ENCODE measurements at places on chromosomes 1 and 21.

DNA sequence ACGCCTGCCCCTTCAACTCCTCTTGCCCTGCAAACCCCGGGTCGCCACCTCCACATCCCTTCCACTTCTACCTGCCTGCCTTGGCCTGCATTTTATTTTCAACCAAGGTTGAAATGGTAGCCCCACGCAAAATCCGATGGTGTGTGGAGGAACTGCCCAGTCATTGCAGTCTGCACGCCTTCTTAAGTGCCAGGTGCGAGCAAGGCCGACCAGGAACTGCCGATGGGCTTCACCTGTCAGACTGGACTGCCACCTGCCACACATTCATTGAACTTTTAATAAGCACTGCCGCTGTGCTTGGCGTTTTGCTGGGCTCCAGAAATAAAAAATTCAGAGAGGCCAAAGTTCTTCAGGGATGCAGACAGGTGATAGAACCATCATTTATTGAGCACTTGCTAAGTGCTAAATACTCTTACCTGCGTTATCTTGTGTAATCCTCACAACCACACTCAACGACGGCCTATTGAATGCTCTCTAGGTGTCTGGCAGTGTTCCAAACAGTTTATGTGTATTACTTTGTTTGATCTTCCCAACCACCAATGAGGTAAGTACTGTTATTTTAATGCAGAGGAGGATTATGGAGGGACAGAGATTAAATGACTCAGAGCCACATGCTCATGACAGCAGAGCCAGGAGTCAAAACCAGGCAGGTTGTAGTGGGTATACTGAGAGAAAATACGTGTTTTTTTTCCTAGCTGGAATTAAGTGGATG, 36.2 kb downstream of the CACHD1 start:
- no peak for DNase-seq

DNA sequence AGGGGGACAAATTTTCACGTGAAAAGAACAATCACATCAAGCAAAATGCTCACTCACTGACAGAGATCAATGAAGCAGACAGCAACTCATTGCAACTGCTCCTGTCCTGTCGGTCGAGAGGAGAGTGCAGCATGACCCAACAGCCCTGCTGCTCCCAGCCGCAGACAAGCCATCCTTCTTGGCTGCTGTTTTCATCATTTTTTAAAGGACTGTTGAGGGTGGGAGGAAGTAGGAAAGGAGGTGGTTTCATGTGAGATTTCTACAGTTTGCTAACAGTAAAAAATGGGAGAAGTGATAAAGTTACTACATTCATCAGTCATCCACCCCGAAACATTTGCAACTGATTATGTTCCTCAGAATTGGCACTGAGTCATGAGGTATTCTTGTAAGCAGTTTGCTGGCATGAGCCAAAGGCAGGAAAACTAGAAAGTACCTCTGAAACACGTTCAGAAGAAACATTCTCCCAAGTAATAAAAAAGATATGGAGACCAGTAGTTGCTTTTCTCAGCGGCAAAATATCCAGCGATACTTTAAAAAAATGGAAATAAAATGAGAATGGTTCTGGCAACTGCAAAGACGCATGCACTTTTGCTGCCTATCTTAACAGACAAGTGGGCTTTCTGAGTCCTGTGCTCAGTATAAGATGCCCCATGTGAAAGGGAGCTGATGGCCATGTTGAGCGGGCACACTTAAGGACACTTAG, 72.0 kb upstream of the CLDN14 start:
- DNase-seq = no peak

DNA sequence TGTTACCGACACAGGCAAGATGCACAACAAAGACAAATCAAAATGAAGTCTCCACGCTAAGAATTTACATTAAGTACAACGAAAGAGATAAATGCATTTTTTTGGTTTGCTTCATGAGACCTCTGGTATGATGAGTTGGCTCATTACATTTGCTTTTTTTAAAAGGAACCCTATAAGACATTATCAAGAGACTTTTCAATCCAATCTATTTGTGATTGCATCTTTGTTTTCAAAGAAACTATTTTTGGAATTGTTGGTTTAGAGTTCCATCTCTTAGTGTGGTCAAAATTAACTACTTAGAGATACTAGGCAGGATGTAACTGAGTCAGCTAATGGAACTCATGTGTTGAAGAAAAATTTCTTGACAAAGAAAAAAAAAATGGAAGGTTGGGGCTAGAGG, 200.1 kb downstream of the ZC3H11B start:
- DNase-seq = no peak

DNA sequence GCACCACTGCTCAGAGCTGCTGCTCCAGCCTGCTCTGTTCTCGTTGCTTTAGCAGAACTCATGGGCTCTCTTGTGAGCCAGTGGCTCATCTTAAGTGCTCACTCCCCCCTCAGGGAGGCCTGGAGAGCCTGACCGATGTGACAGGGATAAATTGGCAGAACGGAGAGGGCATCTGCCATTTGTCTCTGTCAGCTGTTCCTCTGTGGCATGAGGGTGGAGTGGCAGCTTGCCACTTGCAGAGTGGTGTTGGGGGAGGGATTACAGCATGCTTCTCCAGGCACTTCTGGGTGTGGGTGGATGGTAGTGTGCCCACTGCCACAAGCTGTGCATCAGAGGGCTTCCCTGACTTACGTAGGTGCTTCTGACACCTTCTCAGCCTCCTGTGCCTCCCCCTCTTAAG, 229.5 kb downstream of the PAPPA2 start:
- no peak for DNase-seq

GRCh38 chr1:64330839-64331238, 127.4 kb downstream of the UBE2U start:
- DNase-seq = no peak

GRCh38 chr21:42448686-42449085, 45.0 kb downstream of the UBASH3A start:
- no peak for DNase-seq

GRCh38 chr1:46070164-46070814, 62.1 kb downstream of the PIK3R3 start:
- no peak for DNase-seq

DNA sequence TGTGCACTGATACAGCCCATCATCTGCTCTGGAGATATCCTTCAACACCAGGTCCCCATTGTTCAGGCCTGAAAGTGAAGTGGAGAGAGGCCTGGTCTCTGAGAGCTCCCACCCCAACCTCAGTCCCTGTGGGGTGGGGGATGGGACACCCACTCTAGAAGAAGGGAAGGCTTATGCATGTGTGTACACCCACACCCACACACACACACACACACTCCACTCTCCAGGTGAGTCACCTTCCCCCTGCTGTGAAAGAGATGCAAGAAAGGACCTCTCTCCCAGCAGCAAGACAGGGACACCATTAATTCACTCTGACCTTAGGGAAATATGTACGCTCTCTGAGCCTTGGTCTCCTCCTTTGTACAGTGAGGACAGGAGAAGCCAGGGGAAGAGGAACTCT, 5.9 kb downstream of the VSIG8 start:
- DNase-seq = no peak

- no peak for DNase-seq
Measured at GRCh38 chr1:101005871-101006270, 19.7 kb downstream of the DPH5 start.

- DNase-seq = no peak
Measured at GRCh38 chr1:112143871-112144441, 154.5 kb upstream of the KCND3 start.

DNA sequence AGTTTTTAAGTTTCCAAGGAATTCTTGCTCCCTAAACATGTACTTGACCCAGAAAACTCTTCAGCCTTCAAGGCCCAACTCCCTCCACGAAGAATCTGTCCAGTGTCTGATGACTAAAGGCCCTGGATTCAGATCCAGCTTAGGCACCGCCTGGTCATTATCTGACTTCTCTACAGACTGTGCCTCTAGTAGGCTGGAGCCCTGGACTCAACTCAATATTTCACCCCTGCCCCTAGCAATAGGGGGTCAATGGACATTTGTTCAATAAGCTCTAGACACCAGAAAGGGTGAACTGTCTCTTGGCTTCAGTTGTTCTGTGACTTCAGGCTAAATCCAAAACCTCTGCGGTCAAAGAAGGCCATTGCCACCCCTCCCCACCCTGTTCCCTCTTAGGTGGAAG, 34.5 kb downstream of the NUAK2 start:
- no peak for DNase-seq

DNA sequence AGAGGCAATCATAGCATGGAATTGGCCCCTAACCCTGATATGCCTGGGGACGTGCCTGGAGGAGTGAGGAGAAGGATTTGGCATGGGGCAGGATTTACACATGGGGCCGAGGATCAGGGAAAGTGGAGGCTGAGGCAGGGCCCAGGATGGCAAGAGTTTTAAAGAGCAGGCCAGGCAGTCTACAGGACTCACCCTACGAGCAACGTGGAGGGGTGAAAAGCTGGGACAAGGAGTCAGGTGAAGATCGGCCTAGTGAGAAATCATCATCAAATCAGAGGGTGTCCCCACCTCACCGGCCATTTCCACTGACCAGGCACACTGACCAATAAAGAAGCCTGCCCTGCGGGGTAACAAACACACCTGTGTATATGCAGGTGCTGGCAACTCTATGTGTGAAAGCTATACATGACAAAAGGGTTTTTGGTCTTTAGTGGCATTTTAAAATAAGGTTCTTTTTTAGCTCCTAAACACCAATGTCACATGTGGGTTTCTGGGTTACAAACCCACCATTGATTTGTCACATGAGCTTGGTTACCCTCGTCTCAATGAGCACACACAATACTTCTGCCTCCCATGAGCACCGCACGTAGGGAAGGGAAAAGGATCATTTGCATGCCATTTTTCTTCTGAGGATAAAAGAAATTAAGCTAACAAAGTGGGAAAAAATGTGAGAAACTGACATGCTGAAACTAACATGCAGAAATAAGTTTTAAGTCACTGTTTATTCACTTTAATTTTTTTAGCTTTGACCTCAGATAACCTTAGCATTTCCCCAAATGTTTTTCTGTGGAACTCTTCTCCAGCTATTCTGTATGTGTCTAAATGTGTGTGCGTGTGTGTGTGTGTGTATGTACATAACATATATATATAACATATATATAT, 168.1 kb upstream of the EDN2 start:
- DNase-seq = no peak

- no peak for DNase-seq
Measured at GRCh38 chr1:19254416-19254815, 2.8 kb downstream of the MRTO4 start.

- DNase-seq = no peak
Measured at GRCh38 chr1:110255392-110255787, 45.3 kb downstream of the KCNC4 start.

GRCh38 chr1:57279909-57280666, 143.8 kb downstream of the DAB1 start:
- no peak for DNase-seq

DNA sequence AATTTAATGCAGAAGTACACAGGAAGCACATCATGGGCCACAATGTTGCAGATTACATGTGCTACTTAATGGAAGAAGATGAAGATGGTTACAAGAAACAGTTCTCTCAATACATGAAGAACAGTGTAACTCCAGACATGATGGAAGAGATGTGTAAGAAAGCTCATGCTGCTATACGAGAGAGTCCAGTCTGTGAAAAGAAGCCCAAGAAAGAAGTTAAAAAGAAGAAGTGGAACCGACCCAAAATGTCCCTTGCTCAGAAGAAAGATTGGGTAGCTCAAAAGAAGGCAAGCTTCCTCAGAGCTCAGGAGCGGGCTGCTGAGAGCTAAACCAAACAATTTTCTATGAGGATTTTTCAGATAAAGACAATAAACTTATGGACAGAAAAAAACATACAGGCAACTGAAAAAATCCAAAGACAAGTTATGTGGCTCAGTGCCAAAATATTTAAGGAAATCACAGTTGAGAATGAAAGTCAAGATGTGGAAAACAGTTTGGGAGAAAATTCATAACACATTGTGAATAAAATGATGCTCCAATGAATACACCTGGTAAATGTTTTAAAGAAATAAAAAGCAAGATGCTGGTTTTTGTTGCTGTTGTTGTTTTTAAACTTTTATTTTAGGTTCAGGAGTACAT, 2.8 kb upstream of the ZNF644 start:
- no peak for DNase-seq

DNA sequence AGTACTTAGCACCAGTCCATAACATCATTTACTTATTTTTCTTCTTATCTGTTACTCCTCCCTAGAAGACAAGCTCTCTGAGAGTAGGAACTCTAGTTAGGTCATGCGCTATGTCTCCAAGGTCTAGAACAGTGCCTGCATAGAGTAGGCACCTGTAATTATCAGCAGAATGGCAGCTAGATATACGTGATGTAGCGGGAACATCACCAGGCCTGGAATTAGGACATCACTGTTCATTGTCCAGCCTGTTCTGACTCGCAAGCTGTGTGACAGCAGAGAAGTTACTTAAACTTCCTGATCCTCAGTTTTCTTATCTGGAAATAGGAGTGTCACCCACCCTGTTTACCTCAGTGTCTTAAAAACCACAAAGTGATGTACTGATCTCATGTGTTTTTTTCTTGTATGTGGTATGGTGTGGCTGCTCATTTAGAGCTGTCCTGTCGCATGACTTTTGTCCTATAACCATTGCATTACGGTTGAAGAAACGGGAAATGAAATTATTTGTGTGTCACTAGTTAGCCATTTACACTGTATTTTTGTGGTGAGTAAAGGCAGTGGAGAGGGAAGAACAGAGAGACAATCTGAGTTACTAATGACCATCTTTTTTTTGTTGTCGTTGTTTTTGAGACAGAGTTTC, 37.1 kb upstream of the EXO1 start:
- no peak for DNase-seq

DNA sequence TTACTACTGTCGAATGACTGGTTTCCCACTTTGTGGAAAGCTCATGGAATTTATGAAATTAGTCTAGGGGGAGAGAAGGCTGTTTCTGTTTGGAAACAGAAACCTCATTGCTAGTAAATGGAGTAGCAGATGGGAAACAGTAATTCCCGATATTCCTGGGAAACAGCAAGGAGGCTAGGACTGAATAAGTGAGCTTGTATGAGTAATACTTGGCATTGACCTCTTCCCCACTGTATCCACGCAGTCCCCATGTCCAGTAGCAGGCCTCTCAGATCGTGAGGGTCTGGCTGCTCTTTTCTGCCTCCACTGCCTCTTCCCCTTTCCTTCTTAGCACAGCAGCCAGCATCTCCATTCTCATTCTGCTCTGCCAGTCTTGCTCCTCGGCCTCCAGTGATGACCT, 75.5 kb downstream of the PRDM2 start:
- no peak for DNase-seq

DNA sequence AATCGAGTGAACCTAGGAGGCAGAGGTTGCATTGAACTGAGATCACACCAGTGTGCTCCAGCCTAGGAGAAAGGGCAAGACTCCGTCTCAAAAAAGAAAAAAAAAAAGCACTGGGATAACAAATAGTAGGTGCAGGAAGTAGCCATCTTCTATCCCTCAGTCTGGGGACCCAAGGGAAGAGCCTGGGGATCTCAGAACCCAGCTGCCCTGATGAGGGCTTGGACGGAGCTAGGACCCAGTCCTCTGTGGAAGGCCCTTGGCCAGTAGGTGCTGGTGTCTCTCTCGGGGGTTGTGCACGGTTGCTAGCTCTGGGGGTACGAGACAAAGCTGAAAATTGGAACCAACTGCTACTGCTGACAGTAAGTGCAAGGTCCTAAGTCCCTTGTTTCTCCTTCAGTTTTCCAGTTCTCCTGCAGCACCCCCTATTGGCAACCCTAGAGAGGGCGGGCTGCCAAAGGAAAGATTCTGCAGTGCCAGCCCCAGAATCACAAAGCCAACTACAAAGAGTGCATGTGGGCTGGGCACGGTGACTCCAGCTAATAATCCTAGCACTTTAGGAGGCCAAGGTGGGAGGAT, 57.6 kb upstream of the KIF1B start:
- DNase-seq = no peak

Measured in stimulated activated CD8-positive, alpha-beta memory T cell treated with anti-CD3 and anti-CD28 coated beads, Interleukin-15, amount 100 ng/mL, for 1 hour (primary cell).